ENCODE measurements at places on chromosomes 16 and 17.

GRCh38 chr16:87435372-87436224 is 43.5 kb downstream of the MAP1LC3B start:
- DNase-seq, result no peak

- DNase-seq, result no peak
Measured at GRCh38 chr17:77535892-77536291, 395.1 kb downstream of the SEC14L1 start.

DNA sequence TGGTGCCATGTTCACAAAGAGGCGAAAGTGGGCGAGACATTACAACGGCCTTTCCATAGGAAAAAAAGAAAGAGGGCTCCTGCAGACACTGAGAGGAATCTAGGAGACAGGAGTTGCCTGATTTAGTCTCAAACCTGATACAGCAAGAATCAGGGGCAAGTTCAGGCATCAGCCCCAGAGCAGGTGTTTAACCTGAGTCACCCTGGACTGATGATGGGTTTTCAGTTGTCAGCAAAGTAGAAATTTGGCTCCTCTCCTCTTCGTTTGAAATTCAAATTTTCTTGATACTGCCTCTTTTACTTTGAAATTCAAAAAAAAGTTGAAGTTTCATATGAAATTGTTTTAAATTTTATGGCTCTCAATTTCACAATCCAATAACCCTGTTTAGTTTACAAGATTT is 189.5 kb downstream of the ABCC12 start:
- no peak for DNase-seq

DNA sequence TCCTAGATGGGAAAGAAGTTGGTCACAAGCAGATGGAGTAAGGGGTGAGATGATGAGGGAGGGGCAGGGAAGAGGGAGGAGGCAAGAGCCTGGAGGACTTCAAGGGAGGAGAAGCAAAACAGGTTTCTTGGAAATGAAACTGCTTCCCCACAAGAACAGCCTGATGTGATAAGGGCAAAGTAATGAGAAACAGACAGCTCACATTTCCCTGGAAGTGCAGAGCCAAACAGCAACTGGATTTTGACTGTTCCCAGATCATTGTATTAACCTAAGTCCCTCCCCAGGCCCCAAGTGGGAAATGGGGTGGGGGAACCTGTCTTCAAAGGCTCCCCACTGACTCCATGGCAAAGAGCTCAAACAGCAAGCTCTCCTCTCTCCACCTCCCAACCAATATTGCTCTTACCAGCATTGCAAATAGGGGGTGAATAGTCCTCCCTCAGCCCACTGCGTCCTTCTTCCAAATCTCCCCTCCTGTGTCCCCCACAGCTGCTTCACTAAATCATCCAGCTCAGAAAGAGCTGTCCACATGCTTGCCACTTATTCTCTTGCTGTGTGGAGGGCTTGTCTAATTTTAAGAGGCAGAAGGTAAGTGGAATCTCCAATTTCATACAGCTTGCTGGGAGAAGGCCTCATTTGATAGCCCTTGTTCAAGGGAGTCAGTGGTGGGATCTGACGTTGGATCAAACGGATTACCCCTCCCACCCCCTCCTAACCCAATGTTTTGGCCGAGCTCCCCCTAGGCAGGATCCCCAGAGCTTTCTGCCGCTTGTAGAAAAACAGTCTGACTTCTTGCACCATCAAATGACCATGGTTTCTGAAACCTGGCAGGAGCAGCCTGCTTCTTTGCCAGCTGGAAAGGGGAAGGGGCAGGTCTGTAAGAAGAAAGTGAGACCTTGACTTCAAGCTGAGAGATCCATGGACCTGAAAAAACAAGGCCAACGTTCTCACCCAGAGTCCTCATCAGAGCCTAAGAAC is 56.3 kb upstream of the SMIM36 start:
- no peak for DNase-seq

GRCh38 chr17:16568541-16569357 is at the start of gene ZNF287:
Gene ZNF287, minus strand, starts transcription at chr17:16569204. Its CDS starts 1,473 bp downstream, at chr17:16567731.
- peak; percentile 93 for DNase-seq

- no peak for DNase-seq
Measured at GRCh38 chr17:39513309-39513708, 52.0 kb downstream of the CDK12 start.

DNA sequence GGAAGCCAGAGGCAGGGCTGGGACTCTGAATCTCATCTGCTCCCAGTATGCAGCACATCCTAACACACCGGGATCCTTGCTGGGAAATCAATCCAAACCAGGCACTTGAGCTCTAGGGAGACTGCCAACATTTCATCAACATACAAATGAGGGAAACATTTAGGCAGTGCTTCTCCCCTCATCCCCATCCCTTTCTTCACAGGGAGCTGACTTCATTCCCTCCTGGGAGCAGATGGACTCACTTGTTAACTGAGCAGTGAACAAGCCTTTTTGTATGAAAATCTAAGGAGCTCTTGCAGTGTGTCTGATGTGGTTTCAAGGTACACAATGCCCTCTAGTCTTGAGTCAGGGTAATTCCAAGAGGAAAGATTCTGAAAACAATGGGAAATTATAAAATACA is 96.3 kb downstream of the TMEM114 start:
- no peak for DNase-seq

- DNase-seq, result no peak
Measured at GRCh38 chr16:69217433-69217832, 30.5 kb downstream of the SNTB2 start.

DNA sequence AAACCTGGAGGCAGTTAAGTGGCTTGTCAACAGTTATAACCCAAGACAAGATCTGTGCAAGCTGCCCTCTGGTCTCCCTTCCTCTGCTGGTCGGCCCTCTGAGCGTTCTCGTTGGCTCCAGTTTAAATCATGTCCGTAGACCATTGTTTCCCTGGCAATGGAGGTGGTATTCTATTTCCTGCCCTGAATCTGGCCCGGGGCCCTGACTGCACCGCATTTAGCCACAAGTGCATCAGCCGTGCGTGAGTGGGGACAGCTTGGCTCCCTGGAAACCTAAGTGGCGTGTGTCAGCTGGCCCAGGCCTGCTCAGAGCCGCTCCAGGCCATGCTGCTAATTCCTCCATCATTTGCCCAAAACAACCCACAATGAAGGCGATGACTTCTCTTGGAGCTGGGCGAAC is 15.0 kb upstream of the MYLK3 start:
- DNase-seq, result no peak

DNA sequence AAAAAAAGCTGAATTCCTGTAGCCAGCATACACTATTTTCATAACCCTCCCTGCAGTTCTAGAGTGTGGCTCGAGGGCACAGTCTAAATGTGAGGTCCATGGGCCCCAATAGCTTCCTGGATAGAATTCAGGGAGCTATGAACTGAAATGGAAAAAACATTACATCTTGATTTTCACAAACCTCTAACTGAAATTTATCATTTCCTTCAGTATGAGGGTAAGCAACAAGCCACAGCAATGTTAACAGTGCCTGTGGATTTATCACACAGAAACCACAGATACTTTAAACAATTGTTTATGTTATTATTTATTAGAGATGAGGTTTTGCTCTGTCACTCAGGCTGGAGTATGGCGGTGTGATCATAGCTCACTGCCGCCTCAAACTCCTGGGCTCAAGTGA is 18.2 kb downstream of the TMEM92 start:
- DNase-seq, result no peak

All from activated T-cell treated with anti-CD3 and anti-CD28 coated beads, Interleukin-2, amount 50 U/mL, for 24 hours (primary cell).